ENCODE measurements at places on chromosomes 4 and X.

DNA sequence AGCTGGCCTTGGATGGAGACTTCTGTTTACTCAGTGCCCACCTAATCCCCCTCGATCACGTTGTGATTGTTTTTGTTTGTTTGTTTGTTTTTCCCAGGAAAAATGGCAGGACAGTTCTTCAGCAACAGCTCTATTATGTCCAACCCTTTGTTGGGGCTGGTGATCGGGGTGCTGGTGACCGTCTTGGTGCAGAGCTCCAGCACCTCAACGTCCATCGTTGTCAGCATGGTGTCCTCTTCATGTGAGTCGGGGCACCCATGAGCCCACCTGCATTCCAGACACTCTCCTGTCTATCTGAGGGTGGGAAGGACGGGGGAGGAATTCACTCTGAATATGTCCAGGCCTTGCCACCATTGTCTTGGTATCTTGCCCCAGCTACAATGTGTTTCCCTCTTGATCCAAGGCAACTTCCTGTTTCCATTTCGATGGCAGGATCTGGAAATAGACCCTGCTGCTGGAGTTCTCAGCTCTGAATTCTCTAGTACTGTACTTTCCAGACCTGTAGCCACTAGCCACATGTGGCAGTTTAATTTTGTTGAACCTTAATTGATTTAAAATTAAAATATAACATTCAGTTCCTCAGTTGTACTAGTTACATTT is 10.5 kb downstream of the SLC34A2 start:
- DNase-seq, result no peak

DNA sequence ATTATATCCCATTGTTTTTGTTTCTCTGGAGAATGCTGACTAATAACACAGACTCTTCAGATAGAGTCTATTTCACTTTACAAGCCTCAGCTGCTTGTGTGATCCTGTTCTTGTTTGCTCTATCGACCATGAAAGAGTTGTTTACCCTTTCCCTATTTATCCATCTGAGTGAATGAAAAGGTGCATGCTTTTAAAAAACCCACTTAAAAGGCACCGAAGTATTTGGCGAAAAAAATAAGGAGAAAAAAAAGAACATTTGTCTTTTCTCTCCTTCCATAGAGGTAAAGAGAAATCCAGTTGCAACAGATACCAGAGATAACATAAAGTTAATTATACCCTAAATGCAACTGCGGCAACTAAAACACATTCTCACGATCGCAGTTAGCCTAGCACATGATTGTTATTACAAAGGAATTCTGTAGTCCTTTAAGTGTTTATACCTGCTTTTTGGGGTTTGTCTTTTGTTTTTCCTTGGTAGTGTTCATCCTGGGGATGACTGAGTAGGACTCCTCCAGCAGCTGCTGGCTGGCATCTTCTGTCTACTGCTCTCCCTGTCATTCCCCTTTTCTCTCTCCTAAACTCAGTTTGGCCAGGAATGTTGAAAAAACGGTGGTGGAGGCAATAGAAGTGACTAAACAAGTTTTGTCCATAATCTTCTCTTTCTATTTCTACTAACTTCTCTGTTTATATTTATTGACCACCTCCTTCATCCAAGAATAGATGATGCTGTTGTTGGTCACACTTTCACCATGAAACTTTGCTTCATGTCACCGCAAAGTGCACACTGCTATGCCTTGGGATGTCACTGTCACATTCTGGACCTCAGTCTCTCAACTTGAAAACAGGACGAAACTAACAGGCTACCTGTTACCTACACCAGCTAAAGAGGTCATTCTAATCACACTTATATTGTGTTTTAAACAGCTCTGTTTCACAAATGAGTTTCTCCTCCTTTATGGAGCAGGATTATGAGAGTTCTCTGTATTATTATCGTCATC is 41.9 kb upstream of the FRAS1 start:
- DNase-seq, result no peak

DNA sequence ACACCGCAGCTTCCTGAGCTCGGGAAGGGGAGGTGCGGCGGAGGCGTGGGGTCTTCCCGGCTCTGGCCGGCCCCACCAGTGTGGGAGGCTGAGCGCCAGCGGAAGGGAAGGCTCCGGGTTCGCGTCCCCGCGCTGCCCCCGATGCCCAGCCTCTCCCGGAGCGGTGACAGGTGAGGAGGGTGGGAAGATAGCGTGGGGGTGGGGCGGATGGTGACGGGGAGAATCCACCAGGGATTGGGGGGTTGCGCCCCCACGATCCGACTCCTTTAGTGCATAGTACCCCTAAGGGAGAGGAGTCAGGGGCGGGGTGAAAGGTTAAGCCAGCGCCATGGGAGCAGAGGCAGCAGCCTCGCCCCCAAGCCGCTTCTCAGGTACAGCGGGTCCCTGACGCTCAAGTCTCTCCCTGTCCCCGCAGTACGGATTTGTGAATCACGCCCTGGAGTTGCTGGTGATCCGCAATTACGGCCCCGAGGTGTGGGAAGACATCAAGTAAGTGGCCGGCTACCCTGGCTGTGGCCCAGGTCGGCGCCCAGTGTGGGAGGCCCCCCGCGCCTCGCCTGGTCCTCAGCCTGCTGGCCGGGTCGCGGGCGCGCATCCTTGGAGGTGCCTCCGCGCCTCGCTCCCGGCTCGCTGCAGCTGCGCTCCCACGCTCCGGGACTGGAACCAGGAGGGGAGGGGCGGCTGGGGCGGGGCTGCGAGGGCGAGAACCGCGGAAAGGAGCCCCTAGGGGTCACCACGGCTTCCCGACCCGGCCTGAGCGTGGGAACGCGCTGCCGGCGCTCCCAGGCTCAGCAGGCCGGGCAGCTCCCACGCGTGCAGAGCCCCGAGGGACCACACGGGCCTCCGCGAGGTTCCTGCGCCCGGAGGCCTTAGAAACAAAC is 791 bp downstream of the GUCY1B1 start:
- no peak for DNase-seq

- DNase-seq, result no peak
Observed at GRCh38 chr4:140637836-140638235, 69.1 kb upstream of the UCP1 start.

- no peak for DNase-seq
Observed at GRCh38 chrX:116873671-116874070, 410.9 kb upstream of the CT83 start.

DNA sequence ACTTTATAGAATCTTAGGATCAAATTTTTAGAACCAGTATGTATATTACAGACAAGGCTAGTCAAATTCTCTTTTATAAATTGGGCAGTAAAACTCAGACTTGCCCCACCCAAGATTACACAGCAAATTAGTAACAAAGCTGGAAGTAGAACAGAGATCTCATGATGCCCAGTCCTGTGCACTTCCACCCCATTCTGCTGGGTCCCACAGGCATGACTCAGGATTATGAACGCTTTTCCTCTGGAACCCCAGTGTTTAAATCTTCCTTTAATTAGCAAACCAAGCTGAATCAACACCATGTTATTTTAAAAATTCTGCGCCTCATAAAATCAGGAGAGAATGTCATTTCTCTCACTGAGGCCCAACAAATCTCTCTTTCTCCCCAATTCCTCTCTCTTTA is 1.5 kb upstream of the IL13RA2 start:
- DNase-seq, result no peak
